Activated CD8-positive, alpha-beta memory T cell treated with anti-CD3 and anti-CD28 coated beads for 1 hour (primary cell): ENCODE measurements at places on chromosomes 16 and 17.

DNA sequence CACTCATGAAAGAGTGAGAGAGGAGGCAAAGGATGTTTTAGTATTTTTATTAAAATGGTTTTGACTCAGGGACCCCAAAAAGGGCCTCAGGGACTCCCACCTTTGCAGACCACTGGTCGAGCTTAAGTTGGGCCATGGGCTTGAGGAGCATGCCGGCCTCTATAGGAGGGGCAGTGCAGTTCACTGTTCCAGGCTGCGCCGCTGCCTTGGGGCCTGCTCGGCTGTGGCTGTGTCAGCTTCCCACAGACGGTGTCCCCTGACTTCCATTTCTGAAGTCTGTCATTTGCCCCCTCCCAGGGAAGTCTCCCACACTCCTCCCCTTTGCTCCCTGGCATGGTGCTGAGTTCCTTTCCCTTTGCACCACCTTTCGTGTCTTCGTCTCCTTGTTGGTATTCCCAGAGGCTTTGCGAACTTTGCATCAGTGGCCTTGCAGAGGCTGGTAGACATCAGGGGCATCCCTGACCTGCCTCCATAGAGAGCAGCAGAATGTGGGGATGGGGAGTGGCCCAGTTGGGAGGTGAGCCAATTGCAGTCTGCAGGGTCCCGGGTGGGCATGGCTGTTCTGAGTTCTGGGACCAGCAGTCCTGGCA lies 17.1 kb downstream of the MPRIP start:
- DNase-seq = no peak

GRCh38 chr16:24635900-24636610 lies 93.4 kb upstream of the TNRC6A start:
- no peak for DNase-seq

- no peak for DNase-seq
Observed at GRCh38 chr17:80850817-80851216, 140.8 kb upstream of the CHMP6 start.

GRCh38 chr17:8798846-8799569 lies at the start of gene MFSD6L:
Gene MFSD6L, minus strand, starts transcription at chr17:8799365. Its CDS starts 245 bp downstream, at chr17:8799120.
- DNase-seq = no peak

DNA sequence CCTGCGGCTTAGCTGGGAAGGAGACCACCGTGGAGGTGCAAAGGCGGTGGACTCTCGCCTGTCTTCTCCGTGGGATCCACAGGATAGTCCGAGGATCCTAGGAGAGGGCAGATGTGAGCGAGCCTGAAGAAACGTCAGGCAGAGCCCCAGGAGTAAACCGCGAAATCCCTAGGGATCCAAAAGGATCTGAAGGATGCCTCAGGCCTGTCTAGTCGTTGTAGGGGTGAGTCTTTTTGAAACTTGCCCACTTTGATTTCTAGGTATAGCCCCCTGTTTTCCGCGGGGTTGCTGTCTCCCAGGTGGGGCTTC lies 576.5 kb downstream of the KCNJ18 start:
- DNase-seq = no peak

DNA sequence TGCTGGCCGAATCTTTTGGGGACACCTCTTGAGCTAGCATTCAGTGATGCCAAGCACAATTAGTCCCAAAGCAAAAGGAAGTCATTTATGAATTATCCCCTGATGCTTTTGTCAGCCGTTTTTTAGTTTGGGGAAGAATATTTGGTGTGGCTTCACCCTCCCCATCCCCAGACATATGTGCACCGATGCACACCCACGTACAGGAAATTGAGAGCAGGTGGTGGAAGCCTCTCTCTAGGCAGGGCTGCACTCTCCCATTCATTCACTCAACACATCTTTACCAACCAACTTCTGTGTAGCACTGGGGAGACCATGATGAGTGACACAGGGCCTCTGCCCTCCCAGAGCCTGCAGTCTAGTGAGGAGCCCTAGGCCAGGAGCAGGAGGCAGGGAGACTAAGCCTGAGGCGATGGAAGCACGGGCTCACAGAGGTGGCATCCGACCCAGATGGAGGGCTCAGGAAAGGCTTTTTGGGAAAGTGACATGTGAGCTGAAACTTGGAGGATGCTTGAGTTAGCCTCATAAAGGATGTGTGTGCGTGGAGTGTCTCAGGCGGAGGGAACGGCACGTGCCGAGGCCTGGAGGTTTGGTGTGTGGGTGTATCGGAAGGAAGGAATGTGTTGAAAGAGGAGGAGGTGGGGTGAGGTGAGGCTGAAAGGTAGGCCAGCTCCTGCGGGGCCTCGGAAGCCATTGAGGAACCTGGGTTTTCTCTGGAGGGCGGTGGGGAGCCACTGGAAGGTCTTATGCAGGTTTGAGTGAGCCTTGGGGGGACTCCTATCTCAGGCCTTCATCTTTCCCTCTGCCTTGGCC lies 43.8 kb downstream of the PSME3IP1 start:
- no peak for DNase-seq

DNA sequence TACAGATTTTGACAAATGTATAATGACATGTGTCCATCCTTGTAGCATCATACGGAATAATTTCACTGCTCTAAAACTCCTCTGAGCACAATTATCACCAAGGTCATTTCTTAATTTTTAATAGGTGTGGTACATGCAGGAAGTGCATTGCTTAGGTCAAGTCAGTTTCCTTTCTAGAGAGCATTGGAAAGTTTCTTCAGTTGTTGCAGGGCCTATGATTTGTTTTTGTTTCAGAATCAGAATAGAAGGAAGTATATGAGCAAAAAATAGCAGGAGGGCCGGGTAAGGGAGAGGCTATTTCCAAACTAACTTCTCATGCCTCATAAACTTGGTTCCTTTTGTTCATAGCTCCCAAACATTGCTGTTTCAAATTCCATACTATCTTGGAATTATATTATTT lies 24.0 kb upstream of the SLFN5 start:
- no peak for DNase-seq

GRCh38 chr17:39617100-39617445 lies 9.4 kb upstream of the NEUROD2 start:
- DNase-seq = no peak

DNA sequence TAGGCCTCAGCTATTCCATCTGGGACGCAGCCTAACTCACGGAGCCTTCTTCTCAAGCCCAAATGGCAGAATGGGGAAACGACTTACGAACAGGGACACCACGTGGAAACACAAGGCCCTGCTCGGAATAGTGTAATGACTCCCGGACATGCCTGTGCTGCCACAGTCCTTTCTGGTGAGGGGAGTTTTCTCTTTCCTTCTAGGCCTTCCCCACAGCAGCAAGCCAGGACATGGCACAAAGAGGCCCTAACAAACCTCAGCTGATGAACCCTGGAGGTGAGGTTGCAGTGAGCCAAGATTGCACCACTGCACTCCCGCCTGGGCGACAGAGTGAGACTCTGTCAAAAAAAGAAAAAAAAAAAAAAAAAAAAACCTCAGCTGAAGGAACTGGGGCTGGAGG lies 15.3 kb downstream of the ZBTB4 start:
- no peak for DNase-seq

- no peak for DNase-seq
Observed at GRCh38 chr17:10278218-10278617, 79.8 kb upstream of the GAS7 start.

DNA sequence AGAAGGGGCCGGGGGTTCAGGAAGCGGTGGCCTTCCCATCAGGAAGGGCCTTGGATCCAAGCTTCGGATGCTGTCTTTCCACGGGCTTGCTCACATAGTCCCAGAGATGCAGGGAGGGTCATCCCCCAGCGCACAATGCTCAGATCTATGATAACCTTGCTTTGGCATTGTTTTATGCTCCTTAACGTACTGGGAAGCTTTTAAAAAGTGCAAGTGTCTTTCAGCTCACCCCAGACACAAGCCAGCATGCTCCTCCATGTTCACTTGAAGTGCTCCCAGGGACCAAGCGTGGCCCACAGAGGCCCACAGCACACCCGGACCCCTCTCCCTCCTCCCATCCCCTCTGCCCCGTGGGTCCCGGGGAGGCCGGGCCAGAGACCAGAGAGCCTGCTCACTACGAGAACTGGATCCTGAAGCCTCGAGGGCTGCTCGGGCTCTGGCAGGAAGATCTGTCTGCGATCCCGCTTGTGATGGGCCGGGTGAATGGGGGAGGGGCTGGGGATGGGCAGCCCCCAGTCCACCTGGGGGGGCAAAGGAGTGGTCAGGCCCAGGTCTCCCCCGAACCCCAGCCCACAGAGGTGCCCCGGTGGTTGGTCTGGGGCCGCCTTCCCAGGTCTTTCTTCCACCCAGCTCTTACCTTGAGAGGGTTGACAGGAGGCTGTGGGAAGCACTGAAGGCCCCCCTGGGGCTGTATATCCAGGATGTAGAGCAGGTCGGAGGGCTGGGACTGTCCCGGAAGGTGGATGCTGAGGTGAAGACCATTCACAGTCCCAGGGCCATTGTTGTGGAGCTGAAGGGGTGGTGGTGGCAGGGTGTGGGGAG lies 11.8 kb upstream of the FAM171A2 start:
- DNase-seq = no peak
